ENCODE measurements at places on chromosomes 7 and 10. TPM values are rescaled to one million over a fixed set of nuclear protein-coding genes. Genes with fewer than 3 reads are reported as not detected.

The EPO gene
- not detected for total RNA-seq

The CCZ1B gene
- total RNA-seq, result 43.9 TPM

The COX15 gene
- 38.1 TPM for total RNA-seq

The OR9A2 gene
- total RNA-seq, result not detected

The VSTM2A gene
- total RNA-seq, result not detected

The SPDYE16 gene
- not detected for total RNA-seq

The PSD gene
- 6.3 TPM for total RNA-seq

The EGR2 gene
- 0.14 TPM for total RNA-seq

The FRA10AC1 gene
- 4.8 TPM for total RNA-seq

The KEL gene
- total RNA-seq, result not detected

The RET gene
- total RNA-seq, result 0.28 TPM

The CYP2C9 gene
- not detected for total RNA-seq

The CFAP69 gene
- total RNA-seq, result 7.7 TPM

The PHYHIPL gene
- not detected for total RNA-seq

The TRPV5 gene
- total RNA-seq, result not detected

The EXOSC1 gene
- 35.3 TPM for total RNA-seq

The SPOCK2 gene
- 0.43 TPM for total RNA-seq

The CHRM2 gene
- total RNA-seq, result 44.5 TPM

The NOBOX gene
- total RNA-seq, result not detected

The MSMB gene
- total RNA-seq, result not detected

The PLA2G12B gene
- not detected for total RNA-seq

The CACNB2 gene
- 9.0 TPM for total RNA-seq

The TMEM176B gene
- total RNA-seq, result 3.8 TPM

The GALNT11 gene
- total RNA-seq, result 32.6 TPM

The PPP1R9A gene
- total RNA-seq, result 0.18 TPM

The LSM5 gene
- 15.3 TPM for total RNA-seq

The TET1 gene
- 2.1 TPM for total RNA-seq

The CPA4 gene
- total RNA-seq, result 25.9 TPM

The SLC18A3 gene
- total RNA-seq, result not detected

The PHKG1 gene
- 0.43 TPM for total RNA-seq

The CLDN4 gene
- 0.14 TPM for total RNA-seq

The PIP gene
- not detected for total RNA-seq

The FGFBP3 gene
- 0.28 TPM for total RNA-seq

The CALCR gene
- not detected for total RNA-seq

The STOX1 gene
- total RNA-seq, result 0.14 TPM

The HSPA14 gene
- 11.9 TPM for total RNA-seq

The C10orf62 gene
- total RNA-seq, result 0.14 TPM

The TAS2R5 gene
- 0.57 TPM for total RNA-seq

The LEP gene
- 0.09 TPM for total RNA-seq

The KCNH2 gene
- 1.7 TPM for total RNA-seq

The SLC26A4 gene
- 0.65 TPM for total RNA-seq

The ZNF117 gene
- total RNA-seq, result 3.4 TPM

The AMZ1 gene
- total RNA-seq, result 0.28 TPM

The CALHM3 gene
- total RNA-seq, result not detected

The KLF14 gene
- total RNA-seq, result not detected

The FBXL13 gene
- 2.3 TPM for total RNA-seq

The TAX1BP1 gene
- total RNA-seq, result 100.0 TPM

The TLX1 gene
- total RNA-seq, result not detected

The LRRTM3 gene
- total RNA-seq, result not detected

The BAMBI gene
- total RNA-seq, result 33.4 TPM

The PALD1 gene
- total RNA-seq, result under 0.01 TPM

The A1CF gene
- not detected for total RNA-seq
